Psoas muscle (tissue), 8 donors: ENCODE measurements at places on chromosomes 3 and 15. TPM values are rescaled to one million over a fixed set of nuclear protein-coding genes. Genes with fewer than 3 reads are reported as not detected.

DNA sequence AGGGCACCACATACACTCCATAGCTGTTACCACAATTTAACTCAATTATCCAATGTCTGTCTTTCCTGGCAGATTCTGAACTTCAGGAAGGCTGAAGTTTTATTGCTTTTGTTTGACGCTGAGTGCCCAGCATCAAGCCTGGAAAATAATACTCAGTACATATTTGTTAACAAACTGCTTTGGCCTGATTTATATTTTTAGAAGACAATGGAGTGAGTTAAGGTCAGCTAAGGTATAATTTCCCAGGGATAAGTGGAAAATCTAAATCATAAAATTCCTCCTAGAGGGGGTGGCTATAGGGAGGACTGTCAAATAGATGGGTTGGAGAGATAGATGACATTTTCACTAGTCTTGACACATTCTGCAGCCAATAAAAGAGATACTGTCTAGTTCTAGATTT is 659.4 kb upstream of the ADAMTS9 start:
- no peak for DNase-seq

DNA sequence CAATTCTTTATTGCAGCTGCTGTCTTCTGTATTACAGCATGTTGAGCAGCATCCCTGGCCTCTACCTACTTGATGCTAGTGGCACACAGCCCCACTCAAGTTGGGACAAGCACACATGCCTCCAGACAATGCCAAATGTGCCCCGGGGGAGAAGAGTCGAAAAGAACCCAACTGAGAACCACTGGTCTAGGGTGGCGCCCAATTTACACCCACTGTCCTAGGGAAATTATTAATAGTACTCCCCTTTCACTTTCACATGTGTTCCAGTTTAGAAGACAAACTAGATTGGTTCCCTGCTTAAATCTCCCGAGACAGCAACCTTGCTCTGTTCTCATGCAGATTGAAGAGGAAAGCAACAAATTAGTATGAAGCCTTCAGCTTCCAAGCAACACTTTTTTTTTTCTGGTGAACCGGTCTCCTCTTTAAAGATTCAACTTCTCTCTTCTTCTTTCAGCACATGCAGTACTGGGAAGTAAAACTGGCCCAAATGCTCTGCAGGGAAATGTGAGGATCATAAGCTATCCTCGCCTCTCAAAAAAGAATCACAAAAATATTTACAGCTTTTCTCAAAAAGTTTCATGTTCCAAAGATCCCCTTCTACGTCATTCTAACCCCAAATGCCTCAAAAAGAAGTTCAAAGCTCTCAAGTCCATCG is 823.9 kb upstream of the CFAP20DC start:
- DNase-seq = no peak

DNA sequence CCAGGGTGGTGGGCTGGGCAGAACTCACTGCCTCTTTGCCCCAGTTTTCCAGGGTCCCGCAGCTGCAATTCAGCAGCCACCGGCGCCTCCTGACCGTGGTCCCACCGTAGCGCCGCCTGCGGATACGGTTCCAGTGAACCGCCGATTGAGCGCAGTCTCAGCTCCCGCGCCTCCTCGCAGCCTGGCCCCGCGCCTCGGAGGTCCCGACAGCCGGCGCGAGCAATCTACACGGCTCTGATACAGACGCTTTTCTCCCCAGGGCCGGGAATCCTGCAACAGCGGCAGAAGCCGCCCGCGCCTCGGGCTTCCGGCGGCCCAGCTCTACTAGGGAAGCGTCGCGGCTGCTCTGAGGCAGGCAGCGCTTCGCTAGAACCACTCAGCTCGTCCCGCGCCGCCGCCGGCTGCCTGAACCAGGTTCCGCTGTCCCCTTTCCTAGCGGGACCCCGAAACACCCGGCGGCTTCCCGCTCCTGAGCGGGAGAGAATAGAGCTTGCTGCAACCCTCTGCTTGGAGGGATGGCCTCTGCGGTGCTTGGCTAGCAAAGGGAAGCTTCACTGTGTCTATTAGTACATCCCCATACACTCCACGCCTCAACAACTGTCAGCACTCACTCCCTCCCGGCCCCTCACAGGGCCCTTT is 3.1 kb downstream of the FOXL2NB start:
- no peak for DNase-seq

GRCh38 chr3:129504471-129505100 is 23.9 kb upstream of the RHO start:
- no peak for DNase-seq

DNA sequence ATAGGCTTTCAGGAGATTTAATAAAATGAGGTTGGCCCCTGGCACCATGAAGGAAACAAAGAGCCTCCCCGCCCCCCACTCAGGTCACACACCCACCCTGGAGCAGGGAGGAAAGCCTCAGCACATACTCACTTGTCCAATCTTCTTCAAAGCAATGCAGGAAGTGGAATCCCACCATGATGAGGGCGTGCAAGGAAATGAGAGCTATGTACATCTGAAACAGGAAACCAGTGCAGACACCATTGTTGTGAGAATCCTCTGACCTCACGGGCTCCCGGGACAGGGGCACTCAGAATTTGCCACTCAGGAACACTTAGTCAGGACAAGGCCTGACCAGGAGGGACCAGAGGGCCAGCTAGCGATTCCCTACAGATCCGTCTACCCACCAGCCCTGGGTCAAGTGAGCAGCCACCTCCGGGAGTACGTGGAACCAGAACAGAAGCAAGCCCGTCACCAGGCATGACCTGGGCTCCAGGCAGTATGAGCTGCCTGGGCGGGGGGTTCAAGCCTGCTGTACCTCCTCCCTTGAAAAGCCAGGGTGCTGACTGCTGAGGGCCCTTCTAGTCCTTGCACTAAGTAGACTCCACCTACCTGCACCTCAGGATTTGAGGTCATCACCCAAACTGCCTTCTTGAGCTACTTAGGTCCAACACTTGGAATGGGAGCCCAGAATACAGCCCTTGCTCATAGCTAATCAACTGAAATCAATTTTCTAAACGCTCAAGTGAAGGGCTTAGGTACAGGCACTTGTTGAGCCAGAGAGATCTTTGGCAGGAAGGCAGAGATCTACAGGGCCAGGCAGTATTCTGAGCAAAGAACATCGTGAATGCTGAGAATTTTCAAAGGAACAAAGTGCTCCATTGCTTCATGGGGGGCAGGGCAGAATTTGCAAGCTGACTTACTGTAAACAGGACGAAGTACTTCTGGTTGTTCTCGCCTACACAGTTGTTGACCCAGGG is 42.7 kb downstream of the ZDHHC3 start:
- no peak for DNase-seq

- no peak for DNase-seq
These were observed 52.2 kb downstream of the IGF1R start for GRCh38 chr15:98700519-98700918.

DNA sequence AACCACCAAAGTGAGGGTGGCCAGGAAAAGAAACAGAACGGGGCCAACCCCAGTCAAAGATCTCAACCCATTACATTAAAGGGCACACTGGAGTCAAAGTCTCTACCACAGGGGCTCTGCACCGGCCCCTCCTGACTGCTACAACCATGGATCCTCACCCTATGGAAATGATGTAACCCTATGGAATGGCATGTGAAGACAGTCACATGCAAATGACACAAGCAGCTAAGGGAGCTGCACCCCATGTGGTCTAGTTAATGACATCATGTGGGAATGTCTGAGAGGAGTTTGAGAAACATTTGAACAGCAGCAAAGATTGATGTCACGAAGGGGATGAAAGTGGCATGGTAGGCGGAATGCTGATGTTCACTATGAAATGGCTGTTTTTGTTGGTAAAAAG is 298.2 kb upstream of the SLCO3A1 start:
- no peak for DNase-seq

The RASL12 gene
- 3.0 TPM for polyA plus RNA-seq

DNA sequence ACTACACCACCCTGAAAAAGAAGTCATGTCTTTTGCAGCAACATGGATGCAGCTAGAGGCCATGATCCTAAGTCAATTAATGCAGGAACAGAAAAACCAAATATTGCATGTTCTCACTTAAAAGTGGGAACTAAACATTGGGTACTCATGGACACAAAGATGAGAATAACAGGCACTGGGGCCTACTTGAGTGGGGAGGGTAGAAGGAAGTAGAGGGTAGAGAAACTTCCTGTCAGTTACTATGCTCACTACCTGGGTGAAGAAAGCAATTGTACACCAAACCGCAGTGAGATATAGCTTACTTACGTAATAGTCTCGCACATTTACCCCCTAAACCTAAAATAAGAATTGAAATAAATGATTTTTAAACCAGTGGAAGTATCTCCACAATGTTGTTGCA is 480.5 kb upstream of the ARRDC4 start:
- no peak for DNase-seq

The KY gene
- polyA plus RNA-seq = 1.1 TPM

The IL20RB gene
- polyA plus RNA-seq = 1.6 TPM

- DNase-seq = no peak
These were observed 9.6 kb upstream of the GLCE start for GRCh38 chr15:69150841-69151240.

The REC114 gene
- not detected for polyA plus RNA-seq

GRCh38 chr3:15634671-15635070 is 33.1 kb downstream of the BTD start:
- DNase-seq = no peak

The SATB1 gene
- polyA plus RNA-seq = 27.8 TPM

DNA sequence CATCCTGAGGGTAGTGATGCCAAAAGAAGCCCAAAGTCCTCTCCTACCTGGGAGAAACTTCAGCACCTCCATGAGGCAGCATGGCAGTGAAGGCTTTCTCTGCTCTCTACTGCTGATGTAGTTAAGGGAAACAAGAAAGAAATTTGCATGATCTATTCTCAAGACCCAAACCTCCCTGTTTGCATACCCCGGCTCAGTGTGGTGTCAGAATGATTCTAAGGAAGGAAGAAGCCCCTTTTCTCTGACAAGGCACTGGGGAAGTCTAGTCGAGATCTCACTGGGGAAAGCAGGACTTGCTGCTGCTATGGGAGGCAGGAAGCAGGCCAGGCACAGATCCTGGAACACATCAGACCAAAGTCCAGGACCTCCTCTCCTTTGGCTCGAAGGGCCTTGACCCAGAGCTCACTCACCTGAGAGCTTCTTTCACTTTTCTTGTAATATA is 89.4 kb upstream of the ICE2 start:
- no peak for DNase-seq

The PLCL2 gene
- 23.2 TPM for polyA plus RNA-seq

DNA sequence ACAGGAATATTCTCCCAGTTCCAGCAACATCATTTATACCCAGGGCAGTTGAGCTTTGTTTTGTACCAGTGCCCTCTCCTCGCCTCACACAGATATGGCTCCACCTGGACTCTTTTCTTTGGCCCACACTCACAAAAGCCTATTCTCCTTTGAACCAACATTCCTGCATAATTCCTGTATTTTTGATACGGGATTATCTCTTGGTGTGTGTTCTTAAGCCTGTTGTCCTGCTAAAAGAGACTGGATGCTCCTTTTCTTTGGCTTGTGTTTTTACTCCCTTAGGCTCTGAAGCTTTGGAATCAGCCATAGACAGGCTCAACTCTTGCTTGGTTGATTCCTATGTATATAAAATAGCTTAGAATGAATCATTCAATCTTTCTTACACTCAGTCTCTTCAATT is 305.4 kb upstream of the SATB1 start:
- no peak for DNase-seq

- DNase-seq = no peak
These were observed 325 bp downstream of the ALCAM start for GRCh38 chr3:105367063-105367405.
